ENCODE measurements at places on chromosomes 1 and 21. TPM values are rescaled to one million over a fixed set of nuclear protein-coding genes. Genes with fewer than 3 reads are reported as not detected.

RNASEL gene
- 1.3 TPM for total RNA-seq

RHBDL2 gene
- 10.0 TPM for total RNA-seq

IVNS1ABP gene
- total RNA-seq, result 30.7 TPM

CFH gene
- 1.9 TPM for total RNA-seq

DNA sequence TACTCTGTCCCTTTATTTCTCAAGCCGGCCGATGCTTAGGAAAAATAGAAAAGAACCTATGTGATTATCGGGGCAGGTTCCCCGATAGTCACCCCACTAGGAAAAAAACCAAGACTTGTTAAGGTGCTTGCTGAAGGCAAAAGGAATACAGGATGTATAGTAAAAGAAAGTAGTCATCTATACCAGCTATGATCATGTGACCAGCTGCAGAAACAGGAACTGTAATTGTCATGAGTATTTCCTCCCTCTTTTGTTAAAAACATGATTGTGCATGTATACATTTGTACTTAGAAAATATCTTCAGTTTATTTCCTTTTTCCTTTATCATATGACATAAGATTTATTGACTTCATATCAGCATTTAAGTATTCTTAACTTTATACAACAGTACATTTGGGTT lies 30.5 kb downstream of the PIGK start:
- no peak for DNase-seq

GRCh38 chr1:4346131-4346530 lies 308.3 kb upstream of the AJAP1 start:
- DNase-seq, result no peak

DNA sequence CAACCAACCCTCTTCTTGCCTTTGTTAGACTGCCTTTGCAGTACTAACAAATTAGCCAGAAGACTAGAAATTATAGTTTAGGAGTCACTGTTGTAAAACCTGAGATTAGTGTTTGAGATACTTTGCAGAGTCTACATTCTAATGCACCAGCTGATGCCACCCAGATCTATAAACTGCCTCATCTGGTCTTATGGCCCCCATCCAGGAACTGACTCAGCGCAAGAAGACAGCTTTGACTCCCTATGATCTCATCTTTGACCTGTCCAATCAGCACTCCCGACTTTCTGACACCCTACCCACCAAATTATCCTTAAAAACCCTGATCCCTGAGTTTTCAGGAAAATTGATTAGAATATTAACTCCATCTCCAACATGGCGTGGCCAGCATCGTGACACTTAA lies 334.6 kb downstream of the RGS7 start:
- peak; percentile 59 for DNase-seq

DNA sequence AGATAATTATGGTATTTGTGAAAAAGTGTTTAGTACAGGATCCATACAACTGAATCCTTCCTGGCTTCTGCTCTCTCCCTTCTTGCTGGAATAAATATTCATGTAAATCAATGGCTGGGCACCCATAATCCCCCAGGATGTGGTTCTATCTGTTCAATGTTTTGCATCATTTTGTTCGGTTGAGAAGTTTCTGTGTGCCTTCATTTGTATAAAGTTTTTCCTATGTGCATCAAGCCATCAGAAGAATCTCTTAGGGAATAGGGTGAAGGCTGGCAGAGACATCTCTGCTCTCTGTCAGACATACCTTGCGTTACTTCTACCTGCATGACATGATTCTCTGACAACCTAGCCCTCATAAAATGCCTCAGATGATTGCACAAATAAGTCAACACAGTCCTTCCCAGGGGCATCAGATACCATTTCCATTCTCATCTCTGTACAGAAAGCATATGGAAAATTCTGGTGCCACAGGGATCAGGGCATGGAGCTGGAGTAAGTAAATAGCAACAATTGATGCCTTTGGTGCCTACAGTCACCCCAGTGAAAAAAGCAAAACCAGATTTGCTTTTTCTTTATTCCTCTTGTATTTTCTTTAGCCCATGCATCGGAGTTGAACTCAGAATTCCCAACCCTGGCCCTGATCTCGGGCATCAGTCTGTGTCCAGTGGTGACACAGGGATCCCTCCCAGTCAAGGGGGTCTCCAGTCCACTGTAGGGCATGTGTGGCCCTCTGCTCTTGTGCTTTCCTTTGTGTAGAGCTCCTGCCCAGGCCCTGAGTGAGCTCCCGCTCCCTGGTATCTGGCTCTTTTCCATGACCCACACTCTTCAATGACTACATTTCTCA lies 39.7 kb upstream of the ATP1A1 start:
- no peak for DNase-seq

- peak; percentile 67 for DNase-seq
Measured at GRCh38 chr21:22758478-22758877, 1760.3 kb downstream of the NCAM2 start.

DNA sequence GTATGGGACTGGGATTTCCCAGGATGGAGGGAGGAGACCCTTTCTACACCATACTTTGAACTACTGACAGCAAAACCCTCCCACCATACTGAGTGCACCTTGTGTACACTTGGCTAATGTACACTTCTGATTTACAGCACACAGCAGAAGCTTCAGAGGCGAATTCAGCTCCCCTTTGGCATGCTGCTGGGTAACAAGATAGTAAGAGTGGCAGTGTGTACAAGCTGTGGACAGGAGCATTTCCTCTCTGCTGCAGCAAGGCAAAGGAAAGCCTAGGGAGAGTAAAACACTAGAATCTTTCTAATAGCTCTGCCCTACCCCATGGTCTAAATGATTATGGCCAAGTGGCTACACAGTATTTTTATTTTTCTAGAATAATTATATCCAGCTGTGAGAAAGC lies 83.9 kb upstream of the ARTN start:
- DNase-seq, result no peak

GRCh38 chr1:160365325-160365724 lies 1.5 kb upstream of the NHLH1 start:
- no peak for DNase-seq

DNA sequence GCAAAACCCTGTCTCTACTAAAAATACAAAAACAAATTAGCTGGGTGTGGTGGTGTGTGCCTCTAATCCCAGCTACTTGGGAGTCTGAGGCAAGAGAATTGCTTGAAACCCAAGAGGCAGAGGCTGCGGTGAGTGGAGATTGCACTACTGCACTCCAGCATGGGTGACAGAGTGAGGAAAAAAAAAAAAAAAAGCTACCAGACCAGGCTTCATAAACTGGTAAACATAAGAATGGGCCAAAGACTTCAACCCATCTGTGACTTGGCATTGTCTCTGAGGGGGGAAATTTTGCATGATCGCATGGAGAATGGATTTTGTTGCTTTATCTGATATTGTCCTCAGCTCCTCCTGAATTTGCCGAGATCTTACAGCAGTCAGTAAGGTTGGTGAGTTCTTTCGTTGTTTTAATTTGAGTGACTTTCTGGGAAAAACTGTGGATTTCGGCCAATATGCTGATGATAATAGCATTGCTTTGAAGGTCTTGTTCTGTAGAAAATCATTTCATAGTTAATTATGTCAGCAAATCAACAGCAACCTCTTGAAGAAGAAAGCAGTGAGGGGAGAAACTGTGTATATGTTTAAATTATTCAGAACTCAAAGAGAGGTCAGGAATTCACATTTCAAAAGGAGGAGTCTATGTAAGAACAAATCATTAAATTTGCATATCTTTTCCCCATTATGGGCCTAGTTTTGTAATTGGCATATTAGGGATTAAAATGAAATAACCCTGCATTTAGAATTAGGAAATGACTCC lies 13.1 kb downstream of the FGGY start:
- no peak for DNase-seq

DNA sequence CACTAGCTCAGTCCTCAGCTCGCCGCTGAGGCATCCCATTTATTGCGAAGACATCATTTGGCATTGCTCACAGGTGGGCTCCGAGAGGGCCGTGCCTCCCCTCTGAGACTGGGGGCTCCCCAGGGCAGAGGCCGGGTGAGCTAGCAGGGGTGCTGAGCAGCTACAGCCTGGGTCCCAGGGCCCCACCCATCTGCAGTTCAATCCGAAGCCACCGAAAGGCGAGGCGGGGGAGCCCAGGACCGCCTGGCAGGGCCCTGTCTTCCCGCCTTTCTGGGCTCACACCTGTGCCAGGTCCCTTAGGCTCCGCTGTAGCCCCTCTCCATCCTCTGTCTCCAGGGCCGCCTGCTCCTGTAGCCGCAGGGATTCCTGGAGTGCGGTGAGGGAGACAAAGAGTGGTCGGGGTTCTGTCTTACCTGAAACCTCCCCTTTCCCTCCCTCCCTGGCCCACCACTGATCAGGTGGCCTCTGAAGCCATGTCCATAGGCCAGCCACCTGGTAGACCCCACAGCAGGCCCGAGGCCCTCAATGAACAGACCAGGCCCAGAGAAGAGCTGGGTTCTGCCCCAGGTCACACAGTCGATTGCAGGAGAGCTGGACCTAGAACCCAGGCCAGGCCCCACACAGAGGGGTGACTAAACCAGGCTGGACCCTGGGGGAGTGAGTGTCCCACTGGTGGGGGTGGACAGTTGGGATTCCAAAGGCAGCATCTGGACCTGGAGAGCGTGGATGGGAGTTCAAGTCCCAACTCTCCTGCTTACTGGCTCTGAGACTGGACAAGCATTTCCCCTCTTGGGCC lies 18.1 kb upstream of the NBPF1 start:
- DNase-seq, result no peak

- DNase-seq, result no peak
Measured at GRCh38 chr1:1565340-1565739, 9.3 kb downstream of the SSU72 start.
